ENCODE measurements at places on chromosomes 7 and 10.
A peak's percentile ranks its signal among the peaks of the same experiment; 100 is the strongest.

- peak; percentile 10 for DNase-seq
Measured at GRCh38 chr7:45638916-45639315, 64.7 kb downstream of the ADCY1 start.

DNA sequence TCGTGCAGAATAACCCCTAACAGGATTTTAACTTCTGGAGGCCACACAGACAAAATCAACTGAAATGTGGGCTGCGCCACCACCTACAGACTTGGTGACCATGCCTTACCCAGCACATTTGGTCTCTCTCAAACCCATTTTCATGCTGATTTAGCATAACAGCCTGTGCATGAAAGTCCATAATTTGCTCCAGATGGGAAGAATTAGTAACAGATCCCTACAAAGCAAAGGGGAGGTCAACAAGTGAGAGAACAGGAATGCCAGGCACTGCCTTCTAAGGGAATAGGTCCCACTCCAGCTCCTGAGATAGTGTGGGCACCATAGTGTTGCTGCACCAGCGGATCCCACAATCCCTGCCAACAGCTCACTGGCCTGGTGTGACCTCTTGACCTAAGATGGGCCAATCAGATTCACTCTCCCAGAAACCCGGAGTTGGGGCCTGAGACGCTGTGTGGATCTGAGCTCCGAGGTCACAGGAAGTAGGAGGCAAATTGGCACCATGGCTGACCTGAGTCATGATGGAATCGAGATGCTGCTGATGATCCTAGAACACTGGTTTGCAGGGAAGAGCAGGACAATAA, 32.4 kb downstream of the SLIT1 start:
- DNase-seq, result no peak

- no peak for DNase-seq
Measured at GRCh38 chr7:34165466-34165865, 260.1 kb downstream of the BMPER start.

DNA sequence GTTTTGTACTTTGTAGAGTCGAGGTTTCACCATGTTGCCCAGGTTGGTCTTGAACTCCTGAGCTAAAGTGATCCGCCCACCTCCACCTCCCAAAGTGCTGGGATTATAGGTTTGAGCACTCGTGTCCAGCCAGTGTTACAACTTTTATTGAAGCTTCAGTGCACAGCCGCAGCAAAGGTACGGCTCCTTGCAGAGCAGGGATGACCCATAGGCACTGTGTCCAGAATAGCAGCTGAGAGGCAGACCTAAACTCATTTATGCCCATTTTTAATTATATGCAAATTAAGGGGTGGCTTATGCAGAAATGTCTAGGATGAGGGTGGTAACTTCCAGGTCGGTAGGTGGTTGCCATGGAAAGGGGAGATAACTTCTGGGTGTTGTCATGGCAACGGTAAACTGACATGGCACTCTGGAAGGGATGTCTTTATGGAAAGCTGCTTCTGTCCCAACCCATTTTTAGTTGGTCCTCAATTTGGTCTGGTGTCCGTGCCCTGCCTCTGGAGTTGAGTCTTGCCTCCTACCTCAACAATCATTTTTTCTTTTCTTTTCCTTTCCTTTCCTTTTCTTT, 22.7 kb downstream of the NYAP1 start:
- no peak for DNase-seq

GRCh38 chr10:132926777-132927650, 15.4 kb downstream of the CFAP46 start:
- no peak for DNase-seq

GRCh38 chr10:72171175-72171630, 44.6 kb upstream of the ANAPC16 start:
- DNase-seq, result no peak

GRCh38 chr10:87685832-87686574, 26.3 kb downstream of the PAPSS2 start:
- DNase-seq, result no peak

DNA sequence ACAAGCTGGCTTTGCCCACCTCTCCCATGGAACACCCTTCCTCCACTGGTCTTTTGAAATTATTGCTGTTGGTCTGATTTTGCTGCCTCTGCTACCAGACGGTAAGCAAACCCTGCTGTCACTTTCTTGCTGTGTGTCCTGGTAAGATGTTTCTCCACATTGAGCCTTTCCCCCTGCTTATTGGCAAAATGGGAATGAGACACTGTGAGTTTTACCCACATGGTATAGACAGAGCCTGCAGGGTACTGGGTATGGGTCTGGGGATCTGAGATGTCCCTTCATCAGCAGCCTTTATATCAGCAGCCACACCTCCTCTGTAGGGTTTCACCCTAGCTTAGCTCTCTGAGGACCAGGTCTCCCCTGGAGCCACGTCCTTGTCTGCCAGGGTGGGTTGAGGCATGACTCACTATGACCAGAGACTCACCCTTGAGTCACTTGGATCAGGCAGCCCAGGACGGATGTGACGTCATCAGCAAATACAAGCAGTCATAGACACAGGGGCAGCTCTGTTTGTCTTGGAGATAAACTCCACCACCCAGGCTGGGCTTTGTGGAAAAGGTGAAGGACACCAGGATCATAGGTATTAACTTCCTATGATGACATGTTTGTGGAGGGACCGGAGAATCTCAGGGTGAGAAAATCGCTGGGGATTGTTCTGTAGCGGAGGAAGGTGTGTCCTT, 17.9 kb upstream of the BAIAP2L1 start:
- DNase-seq, result peak; percentile 59

DNA sequence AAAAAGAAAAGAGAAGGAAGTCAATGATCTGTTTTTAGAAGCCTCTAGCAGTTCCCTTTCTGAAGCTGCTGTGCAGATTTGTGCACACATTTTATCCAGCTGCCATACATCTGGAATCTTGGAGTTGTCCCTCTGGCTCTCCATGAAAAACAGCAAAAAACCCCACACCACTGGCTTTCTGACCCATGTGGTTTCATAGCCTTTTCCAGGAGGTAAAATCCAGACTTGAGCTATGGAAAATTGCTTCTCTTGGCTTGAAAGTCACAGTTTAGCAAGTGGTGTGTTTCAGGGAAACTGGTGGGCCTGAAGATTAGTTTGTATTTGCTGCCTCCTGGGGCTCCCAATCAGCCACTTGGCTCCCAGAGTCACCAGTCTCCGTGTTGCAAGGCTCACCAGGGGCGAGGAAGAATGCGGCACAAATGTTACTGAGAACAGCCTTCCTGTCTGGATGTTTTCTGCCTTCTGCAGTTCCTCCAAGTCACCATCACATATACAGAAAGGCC, 50.1 kb upstream of the ADRB1 start:
- no peak for DNase-seq

GRCh38 chr10:43202657-43203447, 64.0 kb downstream of the RASGEF1A start:
- DNase-seq, result peak; percentile 76

DNA sequence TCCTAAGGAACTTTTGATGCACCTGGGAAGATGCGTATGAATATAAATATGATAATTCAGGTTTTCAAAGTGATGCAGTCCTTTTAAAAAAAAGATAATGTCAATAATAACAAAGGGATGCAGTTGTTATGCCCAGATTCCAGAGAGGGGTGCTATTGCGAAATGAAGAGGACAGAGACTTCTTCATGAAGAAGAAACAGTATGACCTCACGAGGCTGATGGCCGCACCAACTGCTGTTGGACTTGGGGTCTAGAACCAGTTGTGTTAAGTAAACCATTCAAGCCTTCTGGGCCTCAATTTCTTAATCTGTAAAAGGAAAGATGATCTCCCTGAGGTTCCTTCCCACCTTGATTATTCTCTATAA, 55.1 kb downstream of the LYZL2 start:
- DNase-seq, result no peak

DNA sequence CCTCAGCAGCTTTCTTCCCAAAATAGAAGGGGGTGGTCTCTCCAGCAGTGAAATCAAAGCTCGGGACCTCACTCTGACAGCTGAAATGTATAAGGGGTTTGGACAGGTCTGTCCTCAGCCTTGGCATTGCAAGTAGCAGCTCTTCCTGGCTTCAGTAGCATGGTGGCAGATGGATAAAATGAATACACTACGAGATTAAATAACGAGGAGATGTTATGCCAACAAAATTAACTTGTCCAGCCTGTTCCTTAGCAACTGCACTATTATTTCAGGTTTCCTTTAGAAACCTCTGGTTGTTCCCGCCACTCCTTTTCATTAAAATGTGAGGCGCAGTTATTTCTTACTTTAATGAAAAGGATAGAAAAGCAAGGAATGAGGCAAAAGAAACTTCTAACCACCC, 24.9 kb downstream of the PRLHR start:
- DNase-seq, result no peak

DNA sequence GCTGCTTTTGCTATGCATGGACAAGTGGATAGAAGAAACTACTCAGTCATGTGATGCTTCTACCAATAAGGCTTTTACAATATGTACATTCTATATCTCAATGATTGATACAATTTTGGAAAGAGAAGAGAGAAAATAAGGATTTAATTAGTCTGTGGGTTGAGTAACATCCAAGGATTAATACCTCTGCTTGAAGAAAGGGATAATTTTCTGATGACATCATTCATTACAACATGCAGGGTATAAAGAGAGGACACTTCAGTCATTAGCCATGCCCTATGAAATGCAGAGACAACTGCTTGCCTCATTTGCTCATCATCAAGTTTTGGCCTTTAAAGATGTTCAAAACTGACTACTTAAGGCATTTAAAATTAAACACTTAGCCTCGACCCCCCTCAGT, 237.3 kb downstream of the AHR start:
- DNase-seq, result no peak

DNA sequence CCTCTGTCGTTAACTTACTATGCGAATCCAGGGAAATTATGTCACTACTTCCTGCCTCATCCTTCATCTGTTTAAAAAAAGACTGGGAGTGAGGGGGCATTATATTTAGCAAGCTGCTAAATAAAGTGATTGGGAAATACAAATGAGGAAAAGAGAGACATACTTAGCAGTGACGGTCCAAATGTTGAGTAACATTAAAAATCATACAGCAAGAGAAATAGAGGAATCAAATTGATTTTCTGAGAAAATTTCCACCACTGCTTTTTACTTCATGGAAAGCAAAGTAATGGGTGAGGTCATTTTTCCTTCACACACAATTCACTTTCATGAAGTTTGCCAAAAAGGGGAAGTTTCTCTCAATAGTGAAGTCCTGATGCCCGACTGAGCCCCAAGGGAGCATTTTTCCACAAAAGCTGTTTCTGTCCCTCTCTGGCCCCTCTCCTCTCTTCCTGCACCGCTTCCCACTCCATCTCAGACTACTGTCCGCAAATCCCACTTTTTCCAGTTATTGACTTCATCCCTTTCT, 61.9 kb upstream of the ADO start:
- DNase-seq, result no peak

DNA sequence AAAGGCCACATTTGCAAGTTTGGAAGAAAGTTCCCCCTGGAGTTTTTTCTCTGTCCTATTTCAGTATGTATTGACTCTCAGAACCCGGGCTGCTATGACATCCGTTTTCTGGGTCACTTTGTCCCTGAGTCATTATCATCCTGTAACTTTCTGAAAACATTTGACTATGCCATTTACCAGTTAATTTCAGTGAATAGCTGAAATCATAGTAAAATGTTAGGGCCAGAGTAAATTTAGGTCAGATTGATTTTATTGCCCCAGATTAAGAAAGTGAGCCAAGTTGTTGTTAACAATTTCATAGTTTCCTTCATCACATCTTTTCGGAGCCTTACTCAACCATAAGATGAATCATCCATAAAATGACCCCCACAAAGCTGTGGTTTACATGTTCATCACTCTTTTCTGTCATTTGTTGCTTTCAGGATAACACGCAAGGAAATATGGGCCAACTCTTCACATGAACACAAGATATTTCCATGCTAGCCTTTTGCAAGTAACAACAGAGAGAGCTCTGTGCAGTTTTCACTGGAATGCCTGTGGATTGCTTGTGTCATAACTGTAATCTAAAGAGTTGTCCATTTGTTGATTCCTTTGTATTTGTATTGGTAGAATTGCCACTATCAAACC, 3.9 kb upstream of the MACC1 start:
- DNase-seq, result no peak
